ENCODE measurements at places on chromosomes 16 and 17.

DNA sequence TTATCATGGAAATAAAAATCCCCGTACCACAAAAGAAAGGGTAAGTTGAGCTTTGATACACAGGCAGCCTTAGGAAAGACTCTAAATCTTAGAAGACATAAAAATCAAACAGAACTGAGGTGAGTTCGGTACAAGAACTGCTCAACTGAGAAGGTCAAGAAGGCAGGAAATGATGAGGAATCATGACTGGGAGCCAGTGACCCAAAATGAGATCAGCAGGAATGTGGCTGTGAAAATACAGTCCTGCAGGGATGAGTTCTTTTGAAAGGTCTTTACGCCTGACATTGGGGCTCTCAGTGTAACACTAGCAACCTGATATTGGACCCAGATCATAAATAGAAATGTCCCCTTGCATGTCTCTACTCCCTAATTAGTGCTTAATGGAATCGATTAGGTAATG, 56.3 kb upstream of the CDH11 start:
- DNase-seq = no peak

DNA sequence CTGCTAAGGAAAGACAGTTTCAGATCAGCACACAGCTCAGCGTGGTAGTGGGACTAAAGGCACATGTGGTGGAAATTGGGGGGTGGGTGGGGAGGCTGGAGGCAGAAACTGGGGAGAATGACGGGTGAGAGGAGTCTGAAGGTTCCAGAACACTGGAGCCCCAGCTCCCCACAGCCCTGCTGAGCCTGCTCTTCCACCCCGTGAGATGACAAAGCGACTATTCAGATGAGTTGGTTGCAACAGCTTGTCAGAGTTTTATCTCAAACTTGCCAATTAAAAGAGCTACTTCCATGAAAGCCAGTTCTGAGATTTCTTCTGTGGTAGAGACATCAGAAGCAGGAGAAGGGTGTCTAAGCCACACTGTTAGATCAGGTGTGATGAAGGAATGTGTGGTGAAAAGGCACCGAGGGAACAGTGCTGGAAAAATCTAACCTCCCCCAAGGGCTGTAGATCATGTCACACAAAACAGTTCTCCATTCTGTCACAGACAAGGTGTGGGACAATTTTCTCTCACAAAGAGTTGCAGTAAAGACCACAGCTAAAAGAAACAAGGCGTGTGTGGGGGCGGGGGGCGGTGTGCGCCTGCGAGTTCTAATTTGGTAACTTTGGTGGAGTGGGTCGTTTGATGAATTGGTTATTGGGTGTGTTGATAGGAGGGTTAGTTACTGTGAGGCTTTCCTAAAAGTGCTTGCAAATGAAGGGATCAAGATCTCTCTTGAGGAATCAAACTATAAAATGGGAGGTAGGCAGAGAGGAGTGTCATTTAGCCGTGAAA, 39.0 kb downstream of the CCDC182 start:
- no peak for DNase-seq

- no peak for DNase-seq
Observed at GRCh38 chr16:85215478-85216118, 103.3 kb upstream of the CIBAR2 start.

DNA sequence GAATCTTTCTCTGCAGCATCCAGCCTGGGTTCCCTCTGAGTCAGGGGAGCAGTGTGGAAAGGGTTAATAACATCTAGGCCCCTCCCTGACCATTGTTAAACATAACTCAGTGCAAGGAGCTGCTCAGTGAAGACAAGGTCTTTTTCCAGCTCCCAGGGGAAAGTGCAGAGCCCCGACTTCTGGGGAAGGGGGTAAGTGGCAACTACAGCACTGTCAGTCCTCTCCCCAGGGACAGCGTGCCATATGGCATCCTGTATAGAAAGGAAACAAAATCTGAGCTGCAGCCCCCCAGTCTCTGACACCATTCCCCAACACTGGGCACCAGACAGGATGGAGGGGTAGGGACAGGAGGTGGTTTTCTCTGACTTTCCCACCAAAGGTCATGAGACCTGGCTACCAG, 7.8 kb downstream of the MRPL27 start:
- DNase-seq = no peak

DNA sequence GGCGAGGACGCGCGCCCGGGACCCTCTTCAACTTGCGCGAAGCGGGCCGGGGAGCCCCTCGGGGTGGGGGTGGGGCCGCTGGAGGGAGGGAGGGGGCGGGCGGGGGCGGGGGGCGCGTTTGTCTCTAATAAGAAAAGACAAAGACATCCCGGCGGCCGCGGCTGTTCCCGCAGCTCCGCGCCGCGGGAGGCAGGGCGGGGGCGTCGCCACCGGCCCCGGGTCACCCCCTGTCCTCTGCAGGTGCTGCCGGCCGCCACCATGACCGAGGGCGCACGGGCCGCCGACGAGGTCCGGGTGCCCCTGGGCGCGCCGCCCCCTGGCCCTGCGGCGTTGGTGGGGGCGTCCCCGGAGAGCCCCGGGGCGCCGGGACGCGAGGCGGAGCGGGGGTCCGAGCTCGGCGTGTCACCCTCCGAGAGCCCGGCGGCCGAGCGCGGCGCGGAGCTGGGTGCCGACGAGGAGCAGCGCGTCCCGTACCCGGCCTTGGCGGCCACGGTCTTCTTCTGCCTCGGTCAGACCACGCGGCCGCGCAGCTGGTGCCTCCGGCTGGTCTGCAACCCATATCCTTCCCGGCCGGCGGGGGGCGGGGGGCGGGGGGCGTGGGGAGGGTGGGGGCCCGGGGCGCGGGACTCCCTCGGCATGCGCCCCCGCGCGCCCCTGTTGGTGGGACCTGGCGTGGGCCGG, 714 bp downstream of the CACNA1H start:
- no peak for DNase-seq

DNA sequence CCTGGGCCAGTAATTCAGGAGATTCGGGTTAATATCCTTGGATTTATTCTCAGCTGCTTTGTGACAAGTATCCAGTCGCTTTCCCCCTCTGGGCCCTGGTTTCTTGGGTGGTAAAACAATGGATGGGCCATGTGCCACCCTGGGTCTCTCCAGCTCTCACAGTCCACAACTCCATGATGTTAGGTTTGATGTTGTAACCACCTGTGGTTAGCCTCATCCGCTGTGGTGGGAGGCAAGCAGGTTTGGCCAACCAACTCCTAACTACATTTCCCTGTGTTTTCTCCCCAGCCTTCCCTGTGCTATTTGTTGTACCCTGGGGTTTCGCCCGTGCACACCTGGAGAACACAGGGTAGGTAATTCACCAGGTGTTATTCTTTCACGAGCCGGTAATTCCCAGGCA, 35.1 kb downstream of the GLP2R start:
- DNase-seq = no peak
